ENCODE measurements at places on chromosomes 12 and 14. TPM values are rescaled to one million over a fixed set of nuclear protein-coding genes. Genes with fewer than 3 reads are reported as not detected.

DNA sequence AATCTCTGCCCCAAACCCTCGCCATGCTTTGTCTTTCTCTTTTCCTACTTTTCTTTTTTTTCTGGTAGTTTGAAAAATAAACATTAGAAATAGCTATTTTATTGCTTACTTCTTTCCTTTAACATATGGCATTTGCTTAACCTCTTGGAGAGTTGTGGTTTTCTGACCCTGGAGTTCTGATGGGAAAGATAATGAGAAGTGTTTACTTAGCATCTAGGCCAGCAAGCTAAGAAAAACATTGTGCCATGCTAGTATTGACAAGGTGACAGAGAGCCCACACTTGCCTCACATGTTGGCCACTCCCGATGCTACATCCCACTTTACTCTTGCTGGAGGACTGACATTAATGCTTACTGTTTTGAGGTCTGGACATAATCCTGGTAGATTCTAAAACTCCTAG lies 886.2 kb downstream of the DIO2 start:
- no peak for DNase-seq

- no peak for DNase-seq
Observed at GRCh38 chr12:51822956-51823355, 25.6 kb downstream of the FIGNL2 start.

GRCh38 chr12:50234347-50234746 lies 49.0 kb downstream of the LIMA1 start:
- no peak for DNase-seq

Gene WSCD2
- not detected for total RNA-seq

Gene CTSG
- not detected for total RNA-seq

Gene BATF
- 0.94 TPM for total RNA-seq

Gene GALC
- 12.1 TPM for total RNA-seq

All from epithelial cell of proximal tubule (primary cell).